ENCODE measurements at places on chromosomes 11 and 22.

GRCh38 chr22:31588970-31589675 lies 72.9 kb downstream of the PISD start:
- no peak for DNase-seq

DNA sequence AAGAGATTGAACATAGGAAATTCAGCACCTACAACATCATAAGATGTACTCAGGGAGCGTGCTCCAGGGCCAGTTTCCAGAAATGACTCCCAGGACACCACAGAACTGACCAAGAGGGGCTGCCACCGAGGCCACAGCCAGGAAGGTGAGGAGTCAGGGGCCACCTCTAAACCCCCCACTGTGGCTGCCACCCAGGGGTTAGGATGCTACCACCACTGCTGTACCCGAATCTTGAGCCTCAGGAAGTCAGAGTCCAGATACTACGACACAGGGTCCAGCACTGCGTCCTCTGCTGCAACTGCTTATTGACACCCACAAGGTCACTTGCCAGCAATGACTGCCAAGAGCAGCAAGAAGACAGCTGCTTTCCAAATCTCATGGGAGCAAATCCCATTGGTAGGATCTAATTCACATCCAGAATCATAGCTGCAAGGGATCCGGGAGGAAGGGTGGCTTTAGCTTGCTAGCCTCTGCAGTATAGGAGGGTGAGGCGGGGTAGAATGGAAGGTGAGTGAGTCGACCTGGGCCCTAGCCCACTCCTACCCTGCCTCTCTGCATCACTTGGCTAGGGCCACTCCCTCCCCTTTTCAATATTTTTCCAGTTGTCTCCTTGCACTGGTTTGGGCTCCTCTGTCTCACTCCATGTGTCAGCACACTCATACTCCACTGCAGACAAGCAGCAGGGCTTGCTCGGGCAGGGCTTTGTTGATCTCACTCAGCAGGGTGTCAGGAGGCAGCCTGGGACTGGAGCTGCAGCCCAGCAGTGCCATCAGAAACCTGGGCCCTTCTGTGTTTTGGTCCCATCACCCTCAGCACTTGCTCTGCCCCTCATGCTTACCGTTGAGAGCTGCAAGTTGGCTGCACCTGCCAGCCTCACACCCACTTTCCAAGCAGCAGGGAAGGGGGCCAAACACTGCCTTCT lies 18.1 kb upstream of the CYTH4 start:
- DNase-seq: no peak

DNA sequence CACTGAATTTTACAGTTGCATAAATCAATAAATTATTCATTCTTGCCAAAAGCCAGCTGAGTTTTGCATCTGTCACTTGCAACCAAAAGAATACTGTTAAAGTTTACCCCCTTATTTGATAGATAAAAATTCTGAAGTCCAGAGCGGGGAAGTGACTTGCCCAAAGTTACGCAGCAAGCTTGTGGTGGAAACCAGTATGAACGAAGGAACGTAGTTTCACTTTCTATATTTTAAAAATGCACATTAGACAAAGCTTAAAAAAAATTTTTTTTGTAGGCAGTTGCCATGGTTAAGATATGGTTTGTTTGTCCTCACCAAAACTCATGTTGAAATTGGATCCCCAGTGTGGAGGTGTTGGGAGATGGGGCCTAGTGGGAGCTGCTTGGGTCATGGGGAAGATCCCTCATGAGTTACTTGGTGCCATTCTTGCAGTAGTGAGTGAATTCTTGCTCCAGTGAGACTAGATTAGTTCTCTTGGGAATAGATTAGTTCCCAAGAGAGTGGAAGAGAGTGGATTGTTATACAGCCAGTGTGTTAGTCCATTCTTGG lies 46.3 kb upstream of the SEZ6L start:
- DNase-seq: no peak

DNA sequence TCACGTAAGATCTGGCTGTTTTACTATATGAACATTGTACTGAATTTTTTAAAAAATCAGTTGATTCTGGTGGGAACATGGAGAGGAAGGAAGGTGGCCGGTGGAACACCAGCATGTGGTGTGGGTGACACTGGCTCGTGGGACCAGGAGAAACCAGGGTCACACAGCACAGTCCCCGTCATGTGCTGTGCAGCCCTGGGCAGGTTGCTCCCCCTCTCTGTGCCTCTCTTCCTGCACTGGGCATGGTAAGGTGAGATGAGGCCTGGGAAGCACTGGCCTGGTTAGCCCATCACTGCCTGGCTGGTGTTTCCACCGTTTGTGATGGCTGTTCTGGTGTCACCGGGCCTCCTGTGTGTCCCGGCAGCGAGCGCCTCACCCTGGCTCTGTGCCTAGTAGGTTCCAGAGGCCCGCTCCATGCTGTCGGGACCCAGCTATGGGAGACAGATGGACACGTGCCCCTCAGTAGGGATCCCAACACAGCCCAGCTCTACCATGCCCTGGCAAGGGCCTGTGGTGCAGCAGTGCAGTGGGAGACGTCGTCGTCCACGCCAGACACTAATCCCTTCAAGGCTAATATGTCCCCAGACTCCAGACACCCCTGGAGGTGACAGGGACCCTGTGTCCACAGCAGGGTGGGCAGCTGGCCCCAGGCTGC lies 88.2 kb upstream of the LINC01488 start:
- DNase-seq: no peak

GRCh38 chr22:16955081-16955480 lies 52.9 kb downstream of the GAB4 start:
- no peak for DNase-seq

GRCh38 chr22:23539135-23539838 lies 40.8 kb downstream of the IGLL1 start:
- no peak for DNase-seq

- no peak for DNase-seq
These were observed 34.3 kb upstream of the MICAL2 start for GRCh38 chr11:12075822-12076821.

DNA sequence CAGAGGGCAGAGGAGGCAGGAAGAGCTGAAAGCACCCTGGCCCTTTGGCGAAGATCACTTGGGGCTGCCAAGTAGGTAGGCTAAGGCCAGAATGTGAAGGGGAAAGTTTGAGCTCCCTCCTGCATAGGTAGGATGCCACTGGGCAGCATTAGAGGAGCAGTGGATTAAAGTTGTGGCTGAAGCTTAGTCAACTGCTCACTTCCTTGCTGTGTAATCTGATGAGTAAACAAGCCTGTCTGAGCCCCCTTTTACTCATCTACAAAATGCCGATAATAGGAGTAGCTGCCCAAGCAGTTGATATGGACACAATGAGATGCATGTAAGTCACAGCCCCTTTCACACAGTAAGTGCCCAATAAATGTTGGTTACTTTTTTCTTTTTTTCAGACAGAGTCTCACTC lies 216.4 kb downstream of the MN1 start:
- DNase-seq: no peak

- no peak for DNase-seq
These were observed 139.9 kb upstream of the PLET1 start for GRCh38 chr11:112400476-112401014.

DNA sequence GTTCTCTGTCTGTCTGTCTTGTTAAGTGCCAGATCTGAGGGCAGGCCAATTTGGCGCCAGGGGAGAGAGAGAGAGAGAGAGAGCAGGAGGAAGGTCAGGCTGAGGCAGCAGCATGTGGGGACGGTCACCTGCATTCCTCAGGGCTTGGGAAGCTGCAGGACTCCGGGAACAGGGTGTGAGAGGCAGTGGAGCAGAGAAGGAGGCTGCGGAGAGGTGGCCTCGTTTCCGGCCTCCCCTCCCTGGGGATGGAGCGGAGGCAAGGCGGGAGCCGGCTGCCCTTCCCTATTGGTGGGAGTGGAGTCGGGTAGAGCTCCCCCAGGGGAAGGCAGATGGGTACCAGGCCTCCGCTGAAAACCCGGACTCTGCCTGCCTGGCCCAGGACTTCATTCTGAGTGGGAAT lies 9.7 kb downstream of the CLMP start:
- DNase-seq: no peak

DNA sequence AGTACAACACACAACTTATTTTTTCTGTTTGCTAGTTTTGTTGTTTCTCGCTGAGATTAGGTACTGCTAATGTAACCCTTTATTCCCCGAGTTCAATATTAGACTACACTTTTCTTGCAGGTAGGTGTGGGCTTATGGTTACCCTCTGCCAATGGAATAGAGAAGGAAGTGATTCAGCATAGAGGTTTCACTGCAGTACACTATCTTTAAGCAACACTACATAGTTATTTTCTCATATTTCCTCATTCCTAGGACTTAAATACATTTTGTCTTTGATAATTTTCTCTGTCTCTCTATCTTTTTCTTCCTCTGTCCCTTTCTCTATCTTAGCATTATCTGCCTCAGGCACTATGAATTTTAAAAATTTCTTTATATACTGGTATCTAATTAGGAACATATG lies 791.0 kb downstream of the FAM181B start:
- DNase-seq: no peak

DNA sequence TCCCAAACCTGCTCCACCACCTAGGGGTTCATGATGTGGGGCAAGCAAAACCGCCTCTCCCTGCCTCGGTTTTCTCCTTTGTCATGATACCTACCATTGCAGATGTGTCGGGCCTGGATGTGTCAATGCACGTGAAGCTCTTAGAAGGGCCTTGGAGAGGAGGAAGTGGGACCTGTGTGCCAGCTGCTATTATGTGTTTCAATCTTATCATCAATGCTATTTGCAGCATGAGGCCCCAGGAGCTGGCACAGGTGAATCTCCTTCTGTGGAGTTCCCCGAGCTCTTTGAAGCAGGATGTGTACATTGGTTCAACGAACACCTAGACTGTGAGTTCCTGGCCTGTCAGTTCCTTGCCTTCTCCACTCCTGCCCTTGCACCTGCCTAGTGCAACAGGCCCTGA lies 331.6 kb downstream of the CTTN start:
- DNase-seq: no peak

DNA sequence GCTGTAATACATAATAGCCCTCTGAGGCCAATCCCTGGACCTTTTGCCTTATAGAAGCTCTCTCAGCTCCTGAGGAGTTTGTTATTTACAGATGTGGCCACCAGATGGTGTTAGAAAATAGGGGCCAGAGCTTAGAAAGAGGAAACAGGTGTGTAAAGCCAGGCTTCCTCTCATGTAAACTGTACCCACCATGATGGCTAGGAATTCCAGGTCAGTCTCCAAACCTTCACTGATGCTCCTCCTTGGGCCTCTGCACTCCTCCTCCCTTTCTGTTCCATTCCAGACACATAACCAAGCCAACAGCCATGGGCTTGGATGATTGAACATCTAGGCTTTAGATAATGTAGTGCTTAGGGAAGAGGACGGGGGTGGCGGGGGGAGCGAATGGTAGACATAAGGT lies 39.7 kb downstream of the USP35 start:
- DNase-seq: no peak

DNA sequence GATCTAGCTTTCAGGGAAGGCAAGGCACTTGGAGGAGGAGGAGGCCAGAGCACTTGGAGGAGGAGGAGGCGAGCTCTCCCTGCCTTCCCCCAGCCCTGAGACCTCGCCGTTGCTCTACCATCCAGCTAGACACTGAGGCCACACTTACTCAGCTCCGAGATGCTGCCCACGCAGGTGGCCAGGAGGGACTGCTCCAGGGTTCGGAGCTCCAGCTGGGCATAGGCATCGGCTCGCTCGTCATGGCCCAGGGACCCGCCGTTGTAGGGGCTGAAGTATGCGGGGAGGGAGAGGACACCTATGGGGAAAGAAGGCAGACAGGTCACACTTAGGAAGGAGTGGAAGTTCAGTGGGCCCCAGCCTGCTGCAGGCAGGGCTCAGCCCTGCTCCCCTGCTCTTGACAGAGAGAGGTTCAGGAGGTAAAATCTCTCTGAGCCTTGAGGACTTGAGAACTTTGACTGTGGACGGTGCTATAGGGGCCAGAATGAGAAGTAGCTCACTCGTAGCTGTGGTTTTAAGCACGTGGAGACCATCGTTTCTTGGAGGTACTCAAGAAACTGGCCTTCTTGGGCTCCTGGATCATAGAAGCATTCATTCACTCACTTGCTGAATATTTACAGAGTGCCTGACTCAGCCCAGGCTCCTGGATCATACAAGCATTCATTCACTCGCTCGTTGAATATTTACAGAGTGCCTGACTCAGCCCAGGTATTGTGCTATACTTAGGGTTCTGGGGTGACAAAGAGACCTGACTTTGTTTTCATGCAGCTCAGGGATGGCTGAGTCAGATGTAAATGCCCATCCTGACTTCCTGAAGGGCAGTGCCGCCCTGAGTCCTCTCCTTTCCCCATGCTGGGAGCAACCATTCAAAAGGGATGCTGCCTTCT lies 99.2 kb downstream of the NAT10 start:
- DNase-seq: no peak

DNA sequence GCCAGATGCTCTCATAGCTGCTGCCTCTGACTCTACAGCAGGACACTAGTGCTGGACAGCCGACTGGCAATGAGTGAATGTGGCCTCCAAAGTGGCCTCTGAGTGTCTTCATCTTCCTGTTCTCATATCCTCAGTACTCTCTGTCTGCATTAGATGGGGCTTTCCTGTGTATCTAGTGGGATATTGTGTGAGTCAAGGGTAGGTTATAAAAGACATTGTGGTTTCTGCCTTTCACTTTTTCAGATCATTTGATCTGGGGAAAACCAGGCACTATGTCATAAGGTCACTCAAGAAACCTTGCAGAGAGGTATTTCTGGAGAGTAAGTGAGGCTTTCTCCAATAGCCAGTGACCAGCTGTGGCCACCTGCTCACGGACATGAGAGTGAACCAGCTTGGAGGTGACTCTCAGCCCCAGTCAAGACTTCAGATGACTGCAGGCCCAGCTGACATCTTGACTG lies 333.6 kb upstream of the NCAM1 start:
- DNase-seq: no peak

DNA sequence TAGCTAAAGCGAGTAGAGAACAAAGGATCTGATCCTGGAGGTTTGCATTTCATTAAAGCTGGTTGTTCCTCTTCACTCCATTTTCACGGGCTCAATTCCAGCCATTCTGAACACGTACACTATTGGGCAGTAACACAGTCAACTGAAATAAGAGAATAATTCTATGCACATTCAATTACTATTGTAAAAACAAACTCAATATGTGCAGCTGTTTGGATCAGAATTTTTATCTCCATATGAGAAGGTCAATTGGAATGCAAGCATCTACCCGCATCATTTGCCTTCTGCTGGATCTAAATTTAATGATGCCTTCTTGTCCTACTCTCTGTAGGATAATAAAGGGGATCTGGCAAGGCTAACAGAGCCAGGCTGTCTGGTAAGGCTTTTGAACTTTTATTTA lies 562.8 kb upstream of the CCDC179 start:
- no peak for DNase-seq
